Stimulated activated CD8-positive, alpha-beta memory T cell treated with anti-CD3 and anti-CD28 coated beads, Interleukin-4, amount 100 ng/mL, for 1 hour (primary cell): ENCODE measurements at places on chromosomes 12 and 14.

GRCh38 chr12:109433618-109434017 is 43.5 kb downstream of the KCTD10 start:
- DNase-seq, result no peak

DNA sequence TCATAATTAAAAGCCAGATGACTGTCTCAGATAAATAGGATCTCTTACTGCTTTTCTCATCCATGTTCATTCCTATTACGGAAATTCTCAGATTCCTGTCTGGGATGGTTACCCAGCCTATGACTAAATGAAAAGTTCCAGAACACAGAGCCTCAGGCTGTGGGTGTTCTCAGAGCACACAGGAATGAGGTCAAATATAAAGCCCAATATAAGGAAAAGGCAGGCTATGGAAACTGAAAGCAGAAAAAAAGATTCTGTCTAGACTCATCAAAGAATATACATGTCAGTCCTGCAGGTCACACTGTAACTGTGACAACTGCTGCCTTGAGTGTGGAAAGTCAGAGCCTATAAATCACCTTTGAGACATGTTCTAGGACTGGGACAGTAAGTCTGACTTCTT is 64.3 kb downstream of the DCAF5 start:
- no peak for DNase-seq

- DNase-seq, result no peak
Measured at GRCh38 chr12:48336564-48336963, 14.2 kb downstream of the ZNF641 start.

DNA sequence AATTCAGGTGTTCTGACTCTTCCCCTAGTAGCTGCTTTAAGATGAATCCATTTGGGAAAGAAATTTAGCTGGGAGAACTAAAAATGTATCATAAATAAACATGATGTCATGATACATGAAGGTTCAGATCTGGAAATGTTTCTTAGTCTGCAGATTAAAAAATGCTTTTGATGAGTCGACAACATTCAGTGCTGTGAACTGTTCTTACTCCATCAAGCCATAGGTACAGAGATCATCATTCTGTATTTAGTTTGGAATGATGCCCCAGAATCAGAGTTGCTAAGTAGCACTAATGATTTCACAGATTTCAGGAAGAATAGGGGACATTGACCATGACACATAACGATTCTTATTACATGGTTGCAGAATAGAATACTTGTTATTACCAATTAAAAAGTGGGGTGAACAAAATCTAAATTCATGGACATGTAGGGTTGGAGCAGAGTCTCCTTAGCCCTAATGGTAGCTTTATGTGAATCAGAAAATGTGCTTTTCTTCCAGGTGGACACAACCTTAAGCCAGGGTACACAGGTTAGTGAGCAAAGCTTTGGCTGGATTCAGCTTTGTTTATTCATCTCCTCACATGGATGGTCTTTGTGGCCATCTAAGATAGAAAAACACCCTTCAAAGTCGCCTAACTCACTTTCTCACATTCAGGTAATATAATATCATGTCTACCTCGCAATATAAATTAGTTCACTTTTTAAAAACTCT is 205.4 kb upstream of the SEL1L start:
- no peak for DNase-seq

GRCh38 chr12:38138225-38139221 is 178.1 kb upstream of the ALG10B start:
- peak; percentile 22 for DNase-seq

DNA sequence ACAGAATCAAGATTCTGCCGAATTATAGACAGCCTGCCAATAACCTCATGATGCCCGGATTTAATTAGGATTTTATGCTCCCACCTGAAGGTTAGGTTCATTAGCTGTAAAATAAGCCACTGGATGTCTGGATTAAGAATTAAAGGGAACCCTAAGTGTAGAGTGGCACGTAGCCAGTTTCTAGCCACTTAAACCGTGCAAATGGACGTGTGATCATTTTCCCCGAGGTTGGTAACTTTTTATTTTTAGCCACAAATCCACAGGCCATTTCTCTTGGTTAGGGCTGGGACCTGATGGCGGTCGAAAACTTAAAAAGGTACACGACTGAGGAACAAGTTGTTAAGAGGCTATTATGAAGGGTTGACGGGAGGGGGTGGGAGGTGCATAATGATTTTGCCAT is 127.3 kb upstream of the TMPO start:
- no peak for DNase-seq

DNA sequence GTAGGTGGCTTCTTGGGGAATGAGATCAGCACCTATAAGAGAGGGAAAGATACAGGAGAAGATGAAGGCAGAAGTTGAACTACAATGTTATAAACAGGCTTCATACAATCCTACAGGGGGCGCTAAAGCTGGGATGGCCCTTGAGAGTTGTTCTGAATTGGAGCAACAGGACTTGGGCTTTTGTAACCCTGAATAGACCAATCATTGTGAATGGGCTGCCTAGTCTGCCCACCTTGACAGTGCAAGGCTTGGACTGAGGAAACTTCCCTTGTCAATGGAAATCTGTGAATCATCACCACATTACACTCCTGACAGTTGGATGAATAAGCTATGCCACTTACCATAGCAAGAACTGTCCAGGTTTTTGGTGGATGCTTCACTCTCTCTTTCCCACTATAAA is 306.1 kb downstream of the KCNC2 start:
- no peak for DNase-seq
